ENCODE measurements at places on chromosomes 7 and 10.

DNA sequence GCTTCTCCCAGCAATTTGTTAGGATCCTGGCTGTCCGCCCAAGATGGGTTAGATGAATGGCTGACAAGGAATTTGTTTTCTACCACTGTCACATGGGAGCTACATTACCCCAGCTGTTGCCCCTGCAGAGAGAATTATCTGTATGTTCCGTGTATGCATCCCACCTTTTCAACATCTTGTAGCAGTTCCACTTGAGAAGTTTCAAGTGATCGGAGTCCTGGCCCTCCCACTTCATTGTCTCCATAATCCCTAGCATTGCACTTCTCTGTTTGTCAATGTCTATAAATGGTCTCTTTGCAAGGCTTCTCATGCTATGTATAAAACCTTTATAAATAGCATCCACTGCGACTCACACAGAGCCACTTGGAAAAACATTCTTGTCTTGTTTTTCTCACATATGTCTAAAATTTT is 972.5 kb downstream of the CNTNAP2 start:
- H3K27me3 ChIP-seq: peaks cover 2% of the 10 kb centered on the region
- no peaks in the 10 kb centered on the region for H3K36me3 ChIP-seq
- H3K4me3 ChIP-seq: no peak overlapping the region

DNA sequence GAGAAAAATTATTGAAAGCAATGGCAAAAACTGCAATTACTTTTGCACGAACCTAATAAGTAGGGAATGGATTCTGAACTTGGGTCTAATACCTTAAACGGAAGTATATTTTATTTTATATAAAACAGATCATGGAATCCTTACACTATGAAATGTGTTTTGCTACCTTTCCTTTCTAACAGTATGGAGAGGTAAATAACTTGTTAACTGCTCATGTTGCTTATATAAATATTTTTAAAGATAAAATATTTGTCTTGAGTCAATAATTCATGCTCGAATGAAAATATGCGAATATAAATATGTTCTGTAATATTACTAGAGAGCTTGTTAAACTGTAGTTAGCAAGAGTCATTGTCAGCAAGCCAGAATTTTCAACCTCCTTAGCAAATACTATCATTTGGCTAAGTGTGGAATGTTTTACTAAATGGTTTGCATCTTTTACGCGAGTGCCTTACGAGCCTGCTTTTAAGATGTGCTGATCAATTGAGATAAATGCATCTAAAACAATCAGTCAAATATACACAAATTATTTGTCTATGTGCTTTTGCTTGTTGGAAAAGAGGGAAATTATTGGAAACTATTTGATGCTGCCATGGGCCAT is 5.9 kb downstream of the GNAT3 start:
- no peak overlapping the region for H3K4me3 ChIP-seq
- no peaks in the 10 kb centered on the region for H3K27me3 ChIP-seq
- H3K27ac ChIP-seq: no peak overlapping the region
- H3K4me1 ChIP-seq: peaks cover 3% of the 10 kb centered on the region
- DNase-seq: no peak

DNA sequence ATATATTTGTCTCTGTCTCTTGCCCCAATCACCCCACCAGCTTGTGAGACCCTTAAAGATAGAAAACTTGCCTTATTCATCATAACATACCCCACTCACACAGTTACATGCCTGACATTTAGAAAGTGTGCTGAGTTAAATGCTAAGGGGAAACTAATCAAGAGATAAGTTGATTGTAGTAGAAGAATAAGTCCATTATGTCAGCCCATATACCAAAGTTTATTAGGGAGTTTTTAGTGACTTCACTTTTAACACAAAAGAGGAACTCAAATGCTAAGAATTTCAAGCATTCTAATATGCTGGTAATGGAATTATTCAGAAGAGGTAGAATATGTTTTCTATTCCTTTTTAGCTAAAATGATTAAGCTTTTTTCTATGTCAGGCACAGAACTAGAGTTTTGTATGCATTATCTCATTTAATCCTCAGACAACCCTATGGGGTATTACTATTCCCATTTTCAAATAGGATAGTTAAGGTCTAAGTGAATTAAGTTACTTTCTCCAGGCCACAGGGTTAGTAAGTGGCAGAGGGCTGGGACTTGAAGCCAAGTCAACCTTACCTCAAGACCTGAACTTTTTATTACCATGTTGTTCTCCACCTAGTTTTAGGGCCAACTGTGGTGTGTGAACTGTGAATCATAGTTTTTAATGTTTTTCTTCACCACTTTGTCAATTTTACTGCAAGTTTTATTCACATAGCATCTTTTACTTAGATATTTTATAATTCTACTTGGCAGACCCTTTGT is 19.6 kb downstream of the ASAH2 start:
- H3K36me3 ChIP-seq: no peaks in the 10 kb centered on the region
- H3K4me3 ChIP-seq: no peak overlapping the region
- H3K4me1 ChIP-seq: no peaks in the 10 kb centered on the region
- H3K27me3 ChIP-seq: no peaks in the 10 kb centered on the region

GRCh38 chr10:126114884-126115555 is 218.7 kb downstream of the FANK1 start:
- no peak overlapping the region for H3K27ac ChIP-seq
- H3K4me1 ChIP-seq: peaks cover 14% of the 10 kb centered on the region

DNA sequence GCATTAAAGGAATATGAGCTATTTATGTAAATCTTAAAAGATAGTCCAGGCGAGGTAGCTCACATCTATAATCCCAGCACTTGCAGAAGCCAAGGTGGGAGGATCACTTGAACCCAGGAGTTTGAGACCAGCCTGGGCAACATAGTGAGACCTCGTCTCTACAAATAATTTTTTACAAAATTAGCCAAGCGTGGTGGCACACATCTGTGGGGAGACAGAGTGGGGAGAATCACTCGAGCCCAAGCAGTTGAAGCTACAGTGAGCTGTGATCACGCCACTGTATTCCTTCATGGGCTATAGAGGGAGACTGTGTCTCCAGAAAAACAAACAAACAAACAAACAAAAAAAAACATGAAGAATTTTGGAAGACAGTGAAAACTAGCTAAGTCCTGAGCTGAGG is 28.4 kb downstream of the HERC4 start:
- no peak overlapping the region for H3K27ac ChIP-seq
- peaks cover 5% of the 10 kb centered on the region for H3K36me3 ChIP-seq
- DNase-seq: no peak

DNA sequence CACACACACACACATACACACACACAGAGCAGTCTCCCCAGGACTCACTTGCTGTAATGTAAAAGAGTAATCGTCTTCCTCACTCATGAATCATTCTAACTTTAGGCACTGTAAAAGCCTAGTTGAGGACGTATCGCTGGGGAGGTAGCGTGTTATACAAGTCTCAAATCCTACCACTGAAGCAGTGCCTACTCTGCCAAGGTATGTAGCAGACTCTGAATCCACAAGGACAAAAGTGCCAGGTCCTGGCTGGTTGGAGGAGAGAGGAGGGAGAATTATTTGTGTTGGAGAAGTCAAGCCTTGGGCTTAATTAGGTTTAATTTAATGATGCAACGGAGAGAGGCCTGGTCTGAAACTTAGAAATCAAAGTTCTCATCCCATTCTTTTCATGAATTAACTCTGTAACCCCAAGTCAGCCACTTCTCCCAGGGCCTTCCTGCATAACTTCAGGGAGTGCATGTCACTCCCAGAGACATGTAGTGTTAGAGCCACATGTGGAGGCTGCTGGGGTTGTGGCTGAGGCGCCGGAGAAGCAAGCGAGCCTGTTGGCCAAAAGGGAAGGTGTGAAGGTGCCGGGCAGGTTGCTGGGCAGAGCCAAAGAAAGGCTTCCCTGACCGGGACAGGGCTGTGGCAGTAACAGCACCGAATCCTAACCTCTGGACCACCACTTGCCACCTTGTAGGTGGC is 36.7 kb downstream of the NKX2-3 start:
- peaks cover 2% of the 10 kb centered on the region for H3K27me3 ChIP-seq
- no peak overlapping the region for H3K4me3 ChIP-seq
- no peak overlapping the region for H3K27ac ChIP-seq
- H3K4me1 ChIP-seq: peaks cover 7% of the 10 kb centered on the region
- H3K36me3 ChIP-seq: no peaks in the 10 kb centered on the region
- DNase-seq: no peak
